Stimulated activated CD4-positive, alpha-beta T cell treated with anti-CD3 and anti-CD28 coated beads, TNF-alpha, amount 100 ng/mL, for 24 hours (primary cell): ENCODE measurements at places on chromosomes 11 and 22.

GRCh38 chr11:83549984-83550667 is 264.0 kb upstream of the CCDC90B start:
- no peak for DNase-seq

- no peak for DNase-seq
Measured at GRCh38 chr11:106400949-106401570, 323.6 kb downstream of the AASDHPPT start.

DNA sequence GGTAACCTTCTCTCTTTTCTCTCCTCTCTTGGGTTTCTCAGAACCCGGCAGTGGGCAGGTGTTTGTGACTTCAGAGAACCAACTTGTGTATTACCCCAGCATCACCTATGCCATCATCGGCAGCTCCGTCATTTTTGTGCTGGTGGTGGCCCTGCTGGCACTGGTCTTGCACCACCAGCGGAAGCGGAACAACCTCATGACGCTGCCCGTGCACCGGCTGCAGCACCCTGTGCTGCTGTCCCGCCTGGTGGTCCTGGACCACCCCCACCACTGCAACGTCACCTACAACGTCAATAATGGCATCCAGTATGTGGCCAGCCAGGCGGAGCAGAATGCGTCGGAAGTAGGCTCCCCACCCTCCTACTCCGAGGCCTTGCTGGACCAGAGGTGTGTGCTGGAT is 62.2 kb downstream of the COMMD9 start:
- no peak for DNase-seq

DNA sequence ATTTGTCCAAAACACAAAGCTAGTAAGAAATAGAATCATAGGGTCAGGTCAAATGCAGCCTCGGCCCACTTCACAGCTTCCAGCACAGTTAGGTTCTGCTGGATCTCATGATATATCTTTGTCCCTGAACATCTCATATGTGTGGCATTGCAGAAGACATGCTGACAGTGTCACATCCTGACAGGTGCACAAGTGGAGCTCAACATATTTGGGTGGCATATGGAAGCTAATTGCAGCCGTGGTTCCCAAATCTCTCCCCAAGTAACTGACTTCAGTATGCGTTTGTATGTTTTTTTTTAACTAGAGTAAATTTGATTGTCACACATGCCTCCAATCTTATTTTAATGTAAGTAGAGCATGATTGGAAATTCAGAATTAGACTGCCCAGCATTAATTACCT is 33.4 kb downstream of the NAV2 start:
- DNase-seq, result no peak

- DNase-seq, result no peak
Measured at GRCh38 chr11:73461964-73462363, 85.8 kb downstream of the RELT start.
